ENCODE measurements at places on chromosomes 7 and 10. TPM values are rescaled to one million over a fixed set of nuclear protein-coding genes. Genes with fewer than 3 reads are reported as not detected.

DNA sequence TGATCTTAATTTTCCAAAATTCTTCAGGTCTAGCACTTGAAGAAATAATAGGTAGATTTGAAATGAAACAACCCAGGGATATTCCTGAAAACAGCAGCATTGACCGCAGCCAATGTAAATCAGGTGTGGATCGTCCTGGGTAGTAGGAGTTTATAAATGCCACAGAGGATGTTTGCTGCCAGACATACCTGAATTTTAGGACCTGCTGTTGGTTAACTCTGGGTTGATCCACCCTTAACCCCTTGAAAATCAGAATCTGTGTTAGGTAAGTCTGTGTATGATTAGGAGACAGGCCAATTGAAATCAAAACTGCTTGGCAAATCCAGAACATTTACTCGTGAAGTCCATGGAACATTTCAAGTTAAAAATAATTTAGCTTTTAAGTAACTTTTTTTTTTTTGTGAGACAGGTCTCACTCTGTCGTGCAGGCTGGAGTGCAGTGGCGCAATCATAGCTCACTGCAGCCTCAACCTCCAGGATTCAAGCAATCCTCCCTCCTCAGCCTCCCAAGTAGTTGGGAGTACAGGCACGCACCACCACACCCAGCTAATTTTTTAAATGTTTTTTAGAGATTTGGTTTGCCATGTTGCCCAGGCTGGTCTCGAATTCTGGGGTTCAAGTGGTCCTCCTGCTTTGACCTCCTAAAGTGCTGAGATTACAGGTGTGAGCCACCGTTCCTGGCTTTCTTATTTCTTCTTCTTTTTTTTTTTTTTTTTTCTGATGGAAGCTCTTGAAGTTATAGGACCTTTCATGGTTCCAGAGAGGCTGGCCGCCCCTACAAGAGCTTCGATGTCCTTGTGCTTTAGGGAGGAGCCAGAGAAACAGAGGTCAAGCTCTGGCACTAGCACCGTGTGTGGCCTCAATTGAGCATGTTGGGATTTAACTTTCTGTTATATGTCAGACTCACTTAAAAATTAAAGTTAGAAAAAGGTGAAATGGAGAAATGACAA, 2.0 kb downstream of the POR start:
- no peak for DNase-seq

- no peak for DNase-seq
Measured at GRCh38 chr10:102758240-102758932, 14.6 kb downstream of the WBP1L start.

AQP1 gene
- total RNA-seq, result 47.0 TPM

AGMO gene
- not detected for total RNA-seq

SCART1 gene
- 0.72 TPM for total RNA-seq

- no peak for DNase-seq
Measured at GRCh38 chr10:33476757-33477273, 142.3 kb upstream of the NRP1 start.

DNA sequence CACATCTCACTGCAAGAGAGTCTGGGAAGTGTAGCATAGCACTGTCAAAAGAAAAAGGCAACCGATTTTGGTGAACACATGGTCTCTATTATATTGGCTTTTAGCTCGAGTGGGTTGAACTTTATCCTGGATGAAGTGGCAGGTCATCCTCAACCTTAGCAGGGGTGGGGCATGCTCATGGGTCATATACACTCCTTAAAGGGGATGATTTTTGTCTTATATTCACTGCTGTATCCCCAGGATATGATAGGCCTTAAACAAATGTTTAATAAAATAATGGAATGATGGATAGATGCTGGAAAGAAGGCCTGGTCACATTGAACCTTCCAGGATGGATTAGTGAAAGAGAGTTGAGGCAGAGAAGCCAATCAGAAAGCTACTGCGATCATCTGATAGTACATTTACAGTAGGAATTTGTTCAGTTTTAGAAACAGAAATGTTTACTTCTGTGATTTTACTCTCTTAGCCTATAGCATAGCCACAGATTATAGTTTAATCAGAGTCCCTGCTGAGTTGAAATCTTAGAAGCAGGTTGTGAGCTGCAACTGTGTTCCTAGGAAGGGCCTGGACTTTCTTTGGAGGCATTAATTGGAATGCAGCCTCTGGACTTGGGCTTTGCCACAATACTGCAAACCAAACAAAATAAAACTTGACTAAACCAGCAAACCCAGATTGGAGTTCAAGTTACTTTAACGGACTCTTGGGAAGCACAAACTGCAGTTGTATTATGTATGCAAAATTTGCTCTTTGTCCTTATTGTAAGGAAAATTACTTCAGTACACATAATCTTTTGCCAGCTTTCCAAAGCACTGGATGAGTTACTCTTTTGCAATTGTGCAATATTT, 138.3 kb downstream of the BMPER start:
- DNase-seq, result no peak

DNA sequence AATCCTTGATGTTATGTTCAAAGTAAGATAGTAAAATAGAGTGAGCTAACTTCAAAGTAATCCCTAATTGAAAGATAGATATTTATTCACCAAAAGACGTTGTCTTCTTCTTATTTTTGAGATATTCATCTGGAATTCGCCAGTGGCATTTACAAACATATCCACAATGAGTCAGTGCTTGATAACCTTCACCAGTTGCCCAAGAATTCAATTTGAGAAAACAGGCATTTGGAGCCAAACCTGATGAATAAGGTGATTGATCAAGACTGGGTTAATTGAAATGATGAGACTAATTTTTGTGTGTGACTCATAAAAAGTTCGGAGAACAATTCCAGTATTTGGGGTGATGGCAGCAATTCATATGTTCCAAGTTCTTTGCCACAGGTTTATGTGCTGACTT, 344.0 kb downstream of the ARL4A start:
- no peak for DNase-seq
